ENCODE measurements at places on chromosomes 6 and 20.

DNA sequence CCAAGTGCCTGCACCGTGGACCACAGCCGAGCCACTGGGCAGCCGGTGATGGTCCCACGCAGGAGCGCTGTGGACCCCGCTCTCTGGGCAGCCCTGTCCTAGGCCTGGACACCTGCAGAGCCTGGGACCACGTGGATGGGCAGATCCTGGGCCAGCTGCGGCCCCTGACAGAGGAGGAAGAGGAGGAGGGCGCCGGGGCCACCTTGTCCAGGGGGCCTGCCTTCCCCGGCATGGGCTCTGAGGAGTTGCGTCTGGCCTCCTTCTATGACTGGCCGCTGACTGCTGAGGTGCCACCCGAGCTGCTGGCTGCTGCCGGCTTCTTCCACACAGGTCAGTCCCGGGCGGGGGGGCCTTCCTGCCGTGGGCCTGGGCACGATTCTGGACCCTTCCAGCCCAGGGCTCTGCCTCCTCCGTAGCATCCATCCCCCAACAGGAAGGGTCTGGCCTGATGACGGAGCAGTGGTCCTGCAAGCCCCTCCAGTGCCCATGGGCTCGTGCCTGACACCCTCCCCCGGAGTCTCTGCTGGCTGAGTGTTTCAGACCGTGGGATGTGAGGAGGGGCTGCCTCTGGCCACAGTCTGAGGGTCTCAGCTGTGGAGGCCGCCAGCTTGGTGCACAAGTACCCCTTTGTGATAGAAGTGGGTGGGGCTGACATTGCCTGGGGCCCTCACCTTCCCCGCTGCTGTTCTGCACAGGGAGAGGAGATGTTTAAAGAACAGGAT lies 572 bp downstream of the BIRC7 start:
- DNase-seq = no peak

- no peak for DNase-seq
Observed at GRCh38 chr20:24911461-24911860, 37.6 kb upstream of the CST7 start.

DNA sequence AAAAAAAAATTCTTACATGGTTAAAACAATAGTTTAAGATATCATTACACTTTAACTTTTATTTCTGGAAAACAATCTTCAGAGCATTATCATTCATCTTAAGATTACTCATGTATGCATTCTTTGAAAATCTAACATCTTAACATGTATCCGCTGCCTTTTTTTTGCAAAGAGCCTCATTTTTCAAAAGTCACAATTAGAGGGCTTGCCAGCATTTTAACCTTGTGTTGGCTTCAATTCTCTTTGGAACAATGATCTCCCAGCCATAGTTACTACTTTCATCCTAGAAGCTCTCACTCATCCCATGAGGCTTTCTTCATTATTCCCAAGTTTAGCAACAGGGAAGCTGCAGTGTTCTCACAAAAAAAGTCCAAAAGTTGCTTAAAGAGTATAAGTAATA lies 330.8 kb downstream of the BCKDHB start:
- DNase-seq = no peak

- DNase-seq = no peak
Observed at GRCh38 chr20:34163307-34163706, 51.3 kb upstream of the EIF2S2 start.

DNA sequence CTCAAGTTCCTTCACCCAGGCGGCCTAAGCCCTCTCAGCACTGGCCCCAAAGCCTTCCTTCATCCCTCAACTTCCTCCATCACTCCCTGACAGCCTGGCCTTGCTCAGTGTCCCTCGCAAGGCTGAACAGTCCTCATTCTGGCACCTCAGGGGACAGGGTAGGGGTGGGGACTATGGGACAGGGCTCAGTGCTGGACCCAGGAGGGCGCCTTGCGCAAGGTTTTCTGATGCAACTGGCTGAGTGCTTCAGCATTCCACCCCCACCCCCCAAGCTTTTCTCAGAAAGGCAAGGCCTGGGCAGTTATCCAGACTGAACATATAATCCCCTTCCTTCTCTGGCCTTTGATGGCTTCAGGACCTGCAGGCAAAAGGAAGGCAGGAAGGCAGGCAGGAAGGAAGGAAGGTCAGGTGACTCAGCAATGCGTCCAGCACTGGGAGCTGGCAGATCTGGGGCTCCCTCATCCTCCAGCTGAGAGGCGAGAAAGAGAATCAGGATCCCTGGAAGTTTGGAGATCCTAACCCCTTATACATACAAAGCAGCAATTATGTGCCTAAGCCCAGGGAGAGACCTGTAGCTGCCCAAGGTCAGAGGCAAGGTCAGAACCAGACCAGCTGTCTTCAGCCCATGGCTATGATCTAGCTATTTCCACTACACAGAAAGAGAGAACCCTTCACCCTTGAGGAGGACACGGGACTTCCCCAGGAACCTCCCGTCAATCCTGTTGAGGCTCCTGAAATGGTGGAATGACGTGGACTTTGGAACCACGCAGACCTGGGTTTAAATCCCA lies 8.6 kb upstream of the TRIB3 start:
- peak; percentile 98 for DNase-seq

DNA sequence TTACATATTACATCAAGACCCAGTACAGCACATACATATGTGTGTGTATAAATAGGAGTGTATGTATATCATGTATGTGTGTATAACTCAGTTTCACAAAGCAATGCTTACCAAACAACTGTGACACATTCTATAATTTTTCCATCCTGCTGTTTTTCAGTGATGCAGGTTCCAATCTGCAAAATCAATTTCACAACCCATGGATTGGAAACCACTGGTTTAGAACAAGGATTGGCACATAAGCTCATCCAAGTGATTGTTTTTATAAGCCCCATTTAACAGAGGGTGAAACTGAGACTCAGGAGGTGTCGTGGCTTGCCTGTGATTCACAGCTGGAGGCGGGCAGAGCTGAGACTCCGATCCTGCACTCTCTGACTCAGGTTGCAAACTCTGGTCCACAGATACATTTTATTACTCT lies 158.2 kb downstream of the ZMYND8 start:
- no peak for DNase-seq

DNA sequence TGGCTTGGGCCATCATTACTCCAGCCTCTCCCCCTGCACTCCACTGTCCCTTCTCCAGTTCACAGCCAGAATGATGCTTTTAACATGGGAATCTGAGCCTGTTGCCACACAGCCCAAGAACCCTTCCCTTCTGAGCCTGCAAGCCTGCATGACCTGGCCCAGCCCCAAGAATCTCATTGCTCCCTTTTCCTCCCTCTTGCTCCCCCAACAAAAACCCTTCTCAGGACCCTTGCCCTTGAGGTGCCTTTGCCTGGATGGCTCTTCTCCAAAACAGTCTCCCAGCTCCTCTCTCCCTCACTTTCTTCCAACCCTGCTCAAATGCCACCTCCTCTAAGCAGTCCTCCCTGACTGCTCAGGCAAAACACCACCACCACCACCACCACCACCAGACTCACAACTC lies 157.2 kb downstream of the ANKRD60 start:
- no peak for DNase-seq

GRCh38 chr20:48448666-48449600 lies 378.9 kb downstream of the PREX1 start:
- no peak for DNase-seq

- no peak for DNase-seq
Observed at GRCh38 chr6:138482816-138483215, 16.5 kb downstream of the NHSL1 start.

DNA sequence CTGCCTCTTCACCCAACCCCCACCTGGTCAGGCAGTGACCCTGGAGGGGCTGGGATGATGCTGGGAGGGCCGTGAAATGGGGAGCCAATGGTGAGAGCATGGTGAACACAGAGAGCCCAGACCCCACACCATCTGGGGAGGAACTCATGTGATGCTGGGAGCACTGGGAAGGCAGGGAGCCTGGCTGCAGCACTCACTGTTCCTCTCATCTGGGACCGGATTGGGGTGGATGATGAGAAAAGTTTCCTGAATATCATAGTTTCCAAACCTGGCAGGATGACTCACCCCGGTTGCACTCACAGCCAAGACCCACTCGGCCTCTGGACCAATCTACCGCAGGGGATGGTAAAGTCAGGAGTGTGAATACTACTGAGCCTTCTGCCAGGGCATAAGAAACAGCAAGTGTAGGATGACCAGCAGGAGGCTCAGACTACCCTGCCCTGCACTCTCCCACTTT lies 21.8 kb downstream of the ULBP1 start:
- DNase-seq = no peak

- DNase-seq = no peak
Observed at GRCh38 chr20:11714886-11715285, 202.8 kb upstream of the BTBD3 start.

DNA sequence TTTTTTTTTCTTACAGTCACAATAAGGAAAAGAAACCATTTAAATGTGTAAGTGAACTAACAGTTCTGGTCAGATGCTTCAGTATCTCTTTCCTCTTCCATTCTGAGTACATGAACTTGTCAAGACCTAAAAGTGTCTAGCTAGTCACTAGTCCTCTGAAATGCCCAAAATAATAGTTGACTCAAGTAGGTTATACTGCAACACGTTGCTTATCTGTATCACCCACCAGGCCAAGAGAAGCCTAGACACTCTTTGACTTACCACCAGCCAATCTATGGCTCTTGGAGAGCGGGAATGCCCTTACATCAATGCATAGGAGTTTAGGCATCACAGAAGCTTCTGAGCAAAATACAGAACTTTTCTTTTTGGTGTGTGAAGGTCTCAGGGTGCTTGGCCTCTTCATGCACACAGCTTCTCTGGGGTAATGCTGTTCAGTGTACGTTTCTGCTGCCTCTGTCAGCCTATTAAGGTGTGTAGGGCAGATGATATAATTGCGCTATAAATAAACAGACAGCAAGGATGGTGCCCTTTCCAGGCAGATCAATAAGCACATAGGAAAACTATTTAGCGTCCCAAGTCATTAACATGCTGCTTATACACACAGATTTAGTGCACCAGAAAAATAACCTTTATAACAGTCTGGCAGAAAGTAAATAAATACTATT lies 7.8 kb upstream of the GFOD1 start:
- DNase-seq = no peak

- DNase-seq = no peak
Observed at GRCh38 chr6:33782561-33782960, 6.4 kb downstream of the LEMD2 start.

DNA sequence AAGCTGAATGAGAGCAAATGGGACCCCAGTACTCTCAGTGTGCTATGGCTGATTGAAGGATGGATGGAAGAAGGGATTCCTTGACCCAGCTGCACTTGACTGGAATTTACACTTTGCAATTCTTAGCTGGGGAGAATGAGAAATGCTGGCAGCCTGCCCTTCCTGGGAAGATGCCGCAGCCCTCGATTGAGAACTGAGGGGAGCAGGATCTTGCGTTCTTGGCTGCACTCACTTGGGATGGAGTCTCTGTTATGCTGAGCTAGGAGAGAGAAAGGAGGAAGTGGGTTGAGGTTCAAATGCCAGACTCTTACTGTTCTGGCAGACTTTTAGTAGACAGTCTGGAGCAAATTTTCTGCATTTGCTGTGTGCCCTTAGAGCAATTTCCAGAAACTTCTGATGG lies 221.2 kb downstream of the FNDC1 start:
- DNase-seq = no peak

DNA sequence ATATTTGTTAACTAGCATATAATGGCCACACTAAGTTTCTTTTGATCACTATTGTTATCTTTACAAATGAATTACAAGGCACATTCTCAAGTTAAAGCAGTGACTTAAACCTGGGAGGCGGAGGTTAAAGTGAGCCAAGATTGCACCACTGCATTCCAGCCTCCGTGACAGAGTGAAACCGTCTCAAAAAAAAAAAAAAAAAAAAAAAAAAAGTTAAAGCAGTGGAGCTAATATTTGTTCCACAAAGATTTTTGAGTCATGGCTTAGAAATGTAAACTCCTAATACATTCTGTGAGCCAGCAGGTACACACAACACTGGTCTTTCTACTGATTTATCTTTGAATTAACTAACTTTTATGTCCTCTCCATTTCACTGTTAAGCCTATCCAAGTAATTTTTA lies 221.7 kb upstream of the HTR1E start:
- DNase-seq = no peak

DNA sequence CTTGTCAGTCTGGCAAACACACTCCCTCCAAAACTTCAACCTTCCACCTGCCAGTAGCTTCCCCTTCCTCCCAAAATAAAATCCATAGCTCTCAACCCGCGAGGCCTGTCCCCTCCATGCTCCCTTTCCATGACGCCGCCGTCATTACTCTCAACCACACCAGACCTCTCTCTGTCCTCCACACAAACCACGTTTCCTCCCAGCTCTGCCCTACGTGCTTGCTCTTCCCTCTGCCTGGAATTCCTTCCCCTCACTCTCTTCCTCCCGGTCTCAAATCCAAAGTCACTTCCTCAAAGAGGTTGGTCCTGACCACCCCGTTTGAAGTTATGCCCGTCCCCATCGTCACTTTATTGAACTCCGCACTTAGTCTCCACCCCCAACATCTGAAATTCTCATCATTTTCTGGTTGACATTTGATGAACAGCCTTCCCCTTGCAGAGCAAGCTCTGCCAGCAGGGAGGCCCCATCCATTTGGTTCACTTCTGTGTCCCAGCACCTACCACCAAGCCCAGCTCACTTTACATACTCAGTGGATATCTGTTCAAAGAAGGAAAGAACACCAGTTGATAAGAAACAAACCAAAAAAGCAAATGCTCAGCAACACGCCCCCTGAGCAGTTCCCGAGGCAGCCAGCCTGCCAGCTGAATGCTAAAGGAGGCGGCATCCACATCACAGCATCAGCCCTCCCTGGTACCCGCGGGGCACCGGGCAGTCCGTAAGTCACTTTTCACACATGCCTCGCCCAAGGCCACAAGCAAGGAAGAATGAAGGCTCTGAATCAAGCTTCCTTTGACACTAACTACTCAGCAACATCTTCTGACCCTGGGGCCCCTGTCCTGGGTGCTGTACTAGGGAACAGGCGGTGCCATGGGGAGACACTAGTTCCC lies 125.0 kb downstream of the NFATC2 start:
- no peak for DNase-seq

- DNase-seq = peak; percentile 48
Observed at GRCh38 chr20:61874421-61875068, 191.1 kb downstream of the TAF4 start.

GRCh38 chr6:157539900-157540752 lies 159.1 kb downstream of the ZDHHC14 start:
- DNase-seq = no peak

DNA sequence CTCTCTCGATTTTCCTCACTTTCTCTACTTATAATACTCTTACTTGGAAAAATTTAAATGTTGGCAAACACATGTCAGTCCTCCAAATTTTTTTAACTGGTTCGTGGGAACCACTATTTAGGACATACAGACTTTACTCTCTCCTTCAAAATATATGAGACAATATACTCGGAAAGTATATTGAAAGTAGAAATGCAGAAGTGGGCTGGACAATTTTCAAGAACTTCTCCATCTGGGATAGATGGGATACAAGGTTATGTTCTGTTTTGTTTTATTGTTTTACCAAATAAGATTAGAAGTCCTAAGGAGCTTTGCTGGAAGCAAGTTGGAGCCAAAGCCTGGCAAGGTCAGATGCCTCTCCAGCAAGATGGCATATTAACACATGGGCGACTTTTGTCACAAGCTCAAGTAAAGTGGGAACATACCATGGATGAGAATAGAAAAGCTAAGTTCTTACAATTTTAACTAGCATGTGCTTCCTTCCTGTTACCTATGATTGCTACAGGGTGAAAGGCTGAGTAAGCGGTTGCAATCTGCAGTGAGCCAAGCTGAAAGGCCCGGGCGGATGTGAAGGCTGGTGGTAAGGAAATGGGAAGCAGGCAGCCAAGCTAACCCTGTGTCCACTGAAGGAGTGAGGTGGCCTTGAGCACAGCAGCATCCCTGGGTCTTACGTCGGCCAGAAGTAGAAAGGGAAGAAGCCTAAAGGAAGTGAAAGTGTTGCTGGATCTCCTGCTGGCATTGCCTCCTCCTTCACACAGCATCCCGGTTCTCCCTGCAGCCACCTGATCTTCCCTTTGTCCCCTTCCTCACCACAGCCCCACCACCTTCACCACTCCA lies 7.1 kb downstream of the MAP3K5 start:
- peak; percentile 96 for DNase-seq

GRCh38 chr6:163136681-163137397 lies 277.7 kb upstream of the QKI start:
- no peak for DNase-seq
